Epithelial cell of alveolus of lung (primary cell): ENCODE measurements at places on chromosomes 1 and 21. TPM values are rescaled to one million over a fixed set of nuclear protein-coding genes. Genes with fewer than 3 reads are reported as not detected.

DIO1 gene
- total RNA-seq, result not detected in 2 replicates

CFAP57 gene
- total RNA-seq, result under 0.01 TPM in 1 of 2 replicates, not detected in the other

ADGRB2 gene
- total RNA-seq, result 17.2 and 19.5 TPM in 2 replicates

SHE gene
- 0.24 and 0.26 TPM in 2 replicates for total RNA-seq

ADCY10 gene
- 0.78 and 1.2 TPM in 2 replicates for total RNA-seq

ALX3 gene
- total RNA-seq, result not detected in 2 replicates

ZBTB8A gene
- total RNA-seq, result 4.4 and 7.3 TPM in 2 replicates

SAMD13 gene
- total RNA-seq, result 1.9 and 3.8 TPM in 2 replicates

FNDC5 gene
- 0.13 and 0.24 TPM in 2 replicates for total RNA-seq

TMEM82 gene
- total RNA-seq, result not detected in 2 replicates

TNFRSF4 gene
- total RNA-seq, result 2.3 TPM in 1 of 2 replicates, not detected in the other

RIPPLY3 gene
- 0.13 TPM in 1 of 2 replicates, not detected in the other for total RNA-seq

CNIH3 gene
- 3.8 and 7.6 TPM in 2 replicates for total RNA-seq

TEX38 gene
- not detected in 2 replicates for total RNA-seq

ATP5IF1 gene
- 168 and 335 TPM in 2 replicates for total RNA-seq

PDZK1IP1 gene
- total RNA-seq, result not detected in 2 replicates

WDR64 gene
- total RNA-seq, result not detected in 2 replicates

KMO gene
- not detected in 2 replicates for total RNA-seq

OR2W3 gene
- total RNA-seq, result not detected in 2 replicates

FAM43B gene
- total RNA-seq, result 0.32 and 0.39 TPM in 2 replicates

FAM167B gene
- total RNA-seq, result 0.40 TPM in 1 of 2 replicates, not detected in the other

NCF2 gene
- 5.3 TPM in 1 of 2 replicates, not detected in the other for total RNA-seq

MTARC1 gene
- total RNA-seq, result 1.2 and 4.6 TPM in 2 replicates

BPNT1 gene
- total RNA-seq, result 19.1 and 25.9 TPM in 2 replicates

MAB21L3 gene
- not detected in 2 replicates for total RNA-seq

PLPPR5 gene
- 0.78 TPM in 1 of 2 replicates, not detected in the other for total RNA-seq

SLFNL1 gene
- 0.39 and 1.4 TPM in 2 replicates for total RNA-seq

PEA15 gene
- 40.1 and 68.7 TPM in 2 replicates for total RNA-seq

NMNAT2 gene
- under 0.01 and 0.26 TPM in 2 replicates for total RNA-seq

LPGAT1 gene
- 16.8 and 25.1 TPM in 2 replicates for total RNA-seq

PIGV gene
- total RNA-seq, result 11.1 and 31.1 TPM in 2 replicates

MEF2D gene
- 16.9 and 40.0 TPM in 2 replicates for total RNA-seq

CHIA gene
- total RNA-seq, result not detected in 2 replicates

GBP4 gene
- total RNA-seq, result 1.0 TPM in 1 of 2 replicates, not detected in the other

COL8A2 gene
- 0.24 and 1.8 TPM in 2 replicates for total RNA-seq

SPRR2E gene
- not detected in 2 replicates for total RNA-seq

FAM177B gene
- not detected in 2 replicates for total RNA-seq

C4BPB gene
- total RNA-seq, result not detected in 2 replicates

SDHB gene
- total RNA-seq, result 89.2 and 111 TPM in 2 replicates

ACP6 gene
- 9.1 and 10.0 TPM in 2 replicates for total RNA-seq

EDN2 gene
- total RNA-seq, result not detected in 2 replicates

NUP210L gene
- total RNA-seq, result not detected in 2 replicates
